Activated naive CD4-positive, alpha-beta T cell treated with Interleukin-2 at 50 U/mL for 16 hours (primary cell): ENCODE measurements at places on chromosomes 6 and 20.

- no peak for DNase-seq
Measured at GRCh38 chr6:166121726-166122125, 45.9 kb downstream of the TBXT start.

- DNase-seq: no peak
Measured at GRCh38 chr6:30747902-30748769, 3.8 kb upstream of the IER3 start.

DNA sequence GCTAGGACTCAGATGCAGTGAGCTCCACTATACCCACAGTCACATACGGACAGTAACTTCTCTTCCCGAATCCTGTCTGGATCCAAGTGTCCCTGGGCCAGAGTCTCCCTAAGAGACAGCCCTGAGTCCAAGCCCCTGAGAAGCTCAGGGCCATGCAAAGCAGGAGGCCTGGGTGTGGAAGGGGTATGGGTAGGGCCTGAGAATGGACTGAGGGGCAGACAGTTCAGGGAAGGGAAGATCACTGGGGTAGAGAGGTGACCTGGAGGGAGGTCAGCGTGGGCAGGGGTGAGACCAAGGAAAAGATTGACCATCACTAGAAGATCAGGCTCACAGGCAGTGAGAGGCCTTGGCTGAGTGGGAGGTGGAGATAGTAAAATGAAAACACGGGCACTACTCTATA is 8.8 kb downstream of the RPS6KA2 start:
- no peak for DNase-seq

DNA sequence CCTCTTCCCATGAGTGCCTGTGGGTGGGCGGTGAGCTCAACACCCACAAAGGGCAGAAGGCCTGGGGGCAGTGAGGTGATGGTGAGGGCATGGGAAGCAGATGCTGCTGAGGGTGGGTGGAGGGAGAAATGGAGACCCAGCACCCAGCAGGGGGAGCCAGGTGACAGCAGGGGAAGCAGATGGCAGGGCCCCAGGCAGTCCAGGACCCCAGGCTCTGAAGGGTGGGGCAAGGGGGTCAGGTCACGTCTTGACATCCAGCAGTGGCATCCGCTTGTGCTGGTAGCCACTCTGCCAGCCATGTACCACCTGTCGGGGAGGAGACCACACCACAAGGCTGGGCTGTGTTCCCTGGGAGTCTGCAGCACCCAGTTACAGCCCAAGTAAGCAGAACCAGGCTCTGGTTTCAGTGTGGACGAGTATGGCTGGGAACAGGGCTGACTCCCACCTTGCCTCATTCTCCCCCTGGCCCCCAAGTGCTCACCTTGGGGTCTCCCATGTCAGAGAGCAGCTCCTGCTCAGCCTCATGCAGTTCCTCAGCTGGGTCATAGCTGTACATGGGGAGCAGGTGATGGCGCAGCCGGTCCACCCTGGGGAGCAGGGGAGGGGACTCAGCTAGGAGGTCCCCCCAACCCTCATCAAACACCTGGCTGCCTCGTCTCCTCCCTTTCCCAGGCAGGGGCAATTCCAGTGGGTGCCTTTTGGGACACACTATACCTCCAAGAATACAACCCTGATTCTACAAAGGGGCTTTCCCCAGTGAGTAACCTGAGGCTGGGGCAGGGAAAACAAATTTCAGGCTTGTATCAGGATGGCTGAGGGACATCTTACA is 2.0 kb downstream of the SMIM29 start:
- peak; percentile 53 for DNase-seq

- no peak for DNase-seq
Measured at GRCh38 chr6:157346373-157346772, 23.1 kb upstream of the TMEM242 start.

- DNase-seq: no peak
Measured at GRCh38 chr6:129954749-129955431, 63.5 kb upstream of the L3MBTL3 start.

DNA sequence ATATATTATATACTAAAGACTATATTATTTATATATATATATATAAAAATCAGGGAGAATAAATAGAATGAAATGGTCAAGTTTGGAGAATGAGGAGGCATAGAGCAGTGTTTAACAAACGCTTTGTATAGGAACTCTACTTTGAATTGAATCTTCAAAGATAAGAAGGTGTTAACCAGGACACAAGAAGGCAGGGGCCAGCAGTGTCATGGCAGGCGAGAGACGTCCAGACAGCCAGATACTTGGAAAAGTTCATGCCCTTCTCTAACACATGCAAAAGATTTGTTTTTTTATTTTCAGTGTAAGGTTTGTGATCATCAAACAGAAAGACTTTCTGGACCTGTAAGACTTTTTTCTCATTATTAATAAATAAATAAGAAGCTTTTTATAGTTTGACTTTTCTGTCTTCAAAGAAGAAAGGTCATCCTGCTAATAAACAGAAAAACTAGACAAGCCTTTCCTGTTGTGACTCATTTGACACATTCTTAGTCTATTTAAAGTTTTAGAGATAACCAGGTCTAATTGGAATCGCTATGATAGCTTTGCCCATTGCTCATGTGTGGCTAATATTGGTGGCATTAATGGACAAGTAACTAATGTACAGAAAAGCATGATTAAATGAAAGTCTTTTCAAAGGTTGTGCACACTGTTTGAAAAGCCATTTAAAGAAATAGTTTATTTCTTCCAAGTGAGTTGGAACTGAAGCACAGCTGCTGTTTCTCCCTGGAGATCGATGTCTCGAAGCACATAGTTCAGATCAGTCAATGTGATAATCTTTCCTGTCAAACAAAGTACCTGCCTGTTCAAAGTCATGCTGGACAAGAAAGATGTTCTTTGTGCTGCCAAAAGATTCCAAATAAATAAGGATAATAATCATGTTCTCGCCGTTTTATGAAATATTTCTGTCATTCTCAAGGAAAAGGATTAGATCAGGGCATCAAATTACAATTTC is 420.4 kb upstream of the OPRM1 start:
- DNase-seq: no peak

DNA sequence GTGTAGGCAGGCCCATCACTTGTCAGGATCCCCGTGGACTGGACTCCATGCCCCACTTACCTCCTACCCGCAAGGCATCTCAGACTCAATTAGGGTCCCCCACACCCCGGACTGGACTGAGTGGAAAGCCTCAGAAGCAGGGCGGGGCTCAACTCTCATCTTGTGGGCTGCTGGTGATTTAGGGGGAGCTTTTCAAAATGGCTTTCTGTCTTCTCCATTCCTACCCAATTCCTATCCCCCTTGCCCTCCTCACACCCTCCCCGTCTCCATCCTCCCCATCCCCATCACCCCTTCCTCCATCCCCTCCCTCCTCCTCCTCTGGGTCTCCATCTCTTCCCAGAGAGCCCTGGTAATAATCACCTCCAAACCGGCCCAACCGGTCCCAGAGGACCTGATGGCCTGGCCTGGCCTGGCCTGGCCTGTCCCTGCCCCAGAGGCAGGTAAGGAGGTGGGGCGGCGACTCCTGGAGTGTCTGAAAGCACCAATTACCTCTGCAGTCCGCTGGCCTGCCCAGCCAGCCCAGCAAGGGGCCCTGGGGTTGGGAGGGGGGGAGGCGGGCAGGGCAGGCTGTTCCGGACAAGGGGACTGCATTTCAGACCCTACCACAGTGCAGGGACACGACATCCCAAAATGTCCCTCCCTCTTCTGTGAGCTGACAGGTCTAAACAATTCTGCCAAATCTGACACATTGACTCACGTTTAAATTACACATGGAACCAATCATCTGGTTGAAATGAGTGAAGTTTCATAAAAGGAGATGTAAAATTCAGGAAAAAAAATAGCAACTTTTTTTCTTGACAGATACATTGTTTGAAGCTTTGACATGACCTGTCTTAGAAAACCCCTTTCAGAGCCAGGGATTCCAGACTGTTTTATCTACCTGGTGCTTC is 24.8 kb downstream of the MAFB start:
- no peak for DNase-seq

GRCh38 chr6:31715022-31715958 is at the start of gene LY6G6D:
LY6G6D (plus strand) TSS chr6:31715348; CDS start chr6:31715356, 8 bp downstream.
- DNase-seq: no peak

DNA sequence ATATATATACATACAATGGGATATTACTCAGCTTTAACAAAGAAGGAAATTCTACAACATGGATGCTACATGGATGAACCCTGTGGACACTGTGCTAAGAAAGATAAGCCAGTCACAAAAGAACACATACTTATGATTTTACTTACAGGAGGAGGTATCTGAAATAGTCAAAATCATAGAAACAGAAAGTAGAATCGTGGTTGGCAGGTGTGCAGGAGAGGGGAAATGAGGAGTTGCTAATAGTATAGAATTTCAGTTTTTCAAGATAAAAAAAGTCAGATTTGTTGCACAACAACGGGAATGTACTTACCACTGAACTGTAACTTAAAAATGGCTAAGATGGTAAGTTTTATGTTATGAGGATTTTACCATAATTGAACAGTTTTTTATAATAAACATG is 706.3 kb downstream of the TFAP2A start:
- DNase-seq: no peak

DNA sequence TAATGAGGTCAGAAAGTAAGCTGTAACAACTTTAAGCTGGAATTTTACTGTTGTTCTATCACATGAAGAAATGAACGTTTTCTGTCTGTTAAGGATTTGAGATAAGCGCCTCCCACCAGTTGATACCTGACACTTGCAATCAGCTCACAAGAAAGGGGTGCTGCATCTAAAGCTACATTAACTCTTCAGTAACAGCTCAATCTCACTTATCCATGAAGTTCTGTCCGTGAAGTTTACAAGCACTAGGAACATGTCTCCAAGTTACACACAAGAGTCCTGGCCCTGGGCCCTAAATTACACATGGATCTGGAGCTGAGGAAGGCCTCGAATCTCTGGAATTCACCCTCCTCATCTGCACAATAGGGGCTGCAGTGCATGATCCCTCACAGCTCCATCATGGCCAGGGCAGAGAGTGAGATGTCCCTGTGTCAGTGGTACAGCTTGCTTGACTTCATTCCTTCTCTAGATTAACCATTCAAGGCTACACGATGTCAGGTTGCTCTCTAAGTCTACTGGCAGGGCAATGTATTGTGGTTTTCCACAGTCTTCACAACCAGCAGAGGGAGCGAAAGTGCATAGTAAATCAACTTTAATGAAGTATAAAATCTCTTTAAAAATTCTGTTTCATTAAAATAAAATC is 182.4 kb upstream of the MCHR2 start:
- no peak for DNase-seq

- DNase-seq: no peak
Measured at GRCh38 chr6:132253211-132253610, 148.1 kb downstream of the MOXD1 start.

DNA sequence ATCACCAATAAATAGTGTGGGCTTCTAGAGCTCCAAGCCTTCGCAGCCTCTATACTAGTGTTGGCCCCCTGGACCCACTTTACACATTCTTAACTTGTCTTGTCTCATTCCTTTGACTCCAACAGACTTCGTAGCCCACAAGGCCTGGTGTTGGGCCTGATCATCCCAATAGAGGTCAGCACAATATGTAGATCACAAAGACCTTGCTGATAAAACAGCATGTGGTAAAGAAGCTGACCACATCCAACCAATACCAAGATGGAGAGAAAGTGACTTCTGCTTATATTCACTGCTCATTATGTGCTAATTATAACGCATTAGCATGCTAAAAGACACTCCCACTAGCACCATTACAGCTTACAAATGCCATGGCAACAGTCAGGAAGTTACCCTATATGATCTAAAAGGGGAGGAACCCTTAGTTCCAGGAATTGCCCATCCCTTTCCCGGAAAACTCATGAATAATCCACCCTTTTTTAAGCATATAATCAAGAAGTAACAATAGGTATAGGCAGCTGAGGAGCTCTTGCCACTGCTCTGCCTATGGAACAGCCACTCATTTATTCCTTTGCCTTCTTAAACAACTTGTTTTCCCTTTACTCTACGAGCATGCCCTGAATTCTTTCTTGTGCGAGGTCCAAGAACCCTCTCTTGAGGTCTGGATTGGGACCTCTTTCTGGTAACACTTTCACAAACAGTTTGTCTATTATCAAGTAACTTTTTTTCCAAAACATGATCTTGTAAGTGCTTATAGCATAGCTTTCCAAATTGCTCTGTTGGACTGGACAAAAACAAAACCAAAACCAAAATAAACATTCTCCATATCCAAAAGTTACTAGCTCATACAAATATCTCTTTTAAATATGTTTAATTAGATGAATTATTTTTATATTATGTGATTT is 54.6 kb upstream of the ECHDC1 start:
- no peak for DNase-seq

GRCh38 chr20:16555754-16556153 is 17.5 kb downstream of the KIF16B start:
- DNase-seq: no peak

- DNase-seq: no peak
Measured at GRCh38 chr6:4323322-4323721, 187.9 kb upstream of the ECI2 start.

DNA sequence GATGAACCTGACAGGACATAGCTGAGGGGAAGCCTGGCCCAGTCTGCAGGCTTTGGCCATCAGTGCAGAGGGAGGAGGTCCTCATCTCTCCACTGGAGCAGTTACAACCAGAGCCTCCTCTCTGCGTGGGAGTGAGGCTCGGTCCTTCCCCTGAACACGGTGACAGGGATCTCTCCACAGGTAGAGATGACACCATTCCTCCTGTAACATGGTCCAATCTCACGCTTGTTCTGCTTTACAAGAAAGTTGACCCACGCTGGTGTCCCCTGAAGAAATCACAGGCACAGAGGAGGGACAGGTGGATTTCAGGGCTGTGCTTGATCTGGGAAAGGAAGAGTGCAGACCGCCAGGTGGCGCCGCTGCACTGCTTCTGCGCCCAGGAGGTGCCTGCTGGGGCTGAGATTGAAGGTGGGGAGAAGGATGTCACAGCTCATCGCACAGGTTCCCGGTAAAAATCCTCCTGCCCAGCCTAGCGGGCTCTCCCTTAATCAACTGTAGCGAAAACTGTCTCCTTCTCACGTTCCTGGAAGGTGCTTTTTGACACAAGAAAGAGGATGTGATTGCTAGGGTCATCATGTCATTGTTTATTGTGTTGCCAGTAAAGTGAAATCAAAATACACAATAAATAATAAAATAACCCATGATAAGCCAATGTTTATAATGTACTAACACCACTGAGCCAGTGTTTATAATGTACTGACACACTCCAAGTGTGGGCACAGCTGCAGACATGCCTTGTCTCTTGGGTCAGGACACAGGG is 20.4 kb downstream of the HLA-G start:
- peak; percentile 86 for DNase-seq

GRCh38 chr20:9262653-9263194 is 193.8 kb downstream of the PLCB4 start:
- no peak for DNase-seq

- no peak for DNase-seq
Measured at GRCh38 chr6:153149891-153150290, 18.8 kb upstream of the RGS17 start.
